K562 (cell line): ENCODE measurements at places on chromosomes 11 and 22. TPM values are rescaled to one million over a fixed set of nuclear protein-coding genes. Genes with fewer than 3 reads are reported as not detected.

API5 gene
- polyA plus RNA-seq = 127 and 128 TPM in 2 replicates

IFITM2 gene
- polyA plus RNA-seq = 255 and 328 TPM in 2 replicates

MPPED2 gene
- not detected in 2 replicates for polyA plus RNA-seq

MORC2 gene
- polyA plus RNA-seq = 24.0 and 25.0 TPM in 2 replicates

NTM gene
- not detected in 2 replicates for polyA plus RNA-seq

APOBEC3F gene
- 1.7 and 4.0 TPM in 2 replicates for polyA plus RNA-seq

CYP2D6 gene
- 0.67 TPM in 1 of 2 replicates, not detected in the other for polyA plus RNA-seq

MS4A7 gene
- not detected in 2 replicates for polyA plus RNA-seq
